ENCODE measurements at places on chromosomes 1 and 21.

DNA sequence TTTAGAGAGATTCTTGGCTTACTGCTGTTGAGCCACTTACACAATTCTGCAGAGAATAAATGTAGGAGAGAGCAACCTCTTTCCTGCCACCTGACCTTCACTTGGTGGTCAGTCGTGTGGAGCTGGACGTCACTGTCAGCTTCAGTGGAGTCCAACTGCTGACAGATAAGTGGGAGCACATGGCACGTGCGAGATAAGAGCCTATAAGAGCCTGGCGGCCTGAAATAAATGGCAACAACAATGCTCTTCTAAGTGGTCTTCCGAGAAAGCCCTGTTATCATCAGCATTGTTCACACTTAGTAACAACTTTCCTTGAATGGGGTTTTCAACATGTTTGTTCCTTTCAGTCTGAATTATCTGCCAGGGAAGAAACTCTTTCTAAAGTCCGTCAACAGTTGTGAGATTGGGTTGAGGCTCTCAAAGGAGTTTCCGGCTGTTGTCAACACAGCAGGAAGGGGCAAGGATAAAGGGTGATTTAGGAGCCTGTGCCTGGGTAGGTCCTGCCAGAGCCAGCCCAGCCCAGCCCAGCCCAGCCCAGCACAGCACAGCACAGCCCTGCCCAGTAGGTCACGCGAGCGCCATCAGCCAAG, 57.2 kb upstream of the RUNX1 start:
- DNase-seq, result no peak

DNA sequence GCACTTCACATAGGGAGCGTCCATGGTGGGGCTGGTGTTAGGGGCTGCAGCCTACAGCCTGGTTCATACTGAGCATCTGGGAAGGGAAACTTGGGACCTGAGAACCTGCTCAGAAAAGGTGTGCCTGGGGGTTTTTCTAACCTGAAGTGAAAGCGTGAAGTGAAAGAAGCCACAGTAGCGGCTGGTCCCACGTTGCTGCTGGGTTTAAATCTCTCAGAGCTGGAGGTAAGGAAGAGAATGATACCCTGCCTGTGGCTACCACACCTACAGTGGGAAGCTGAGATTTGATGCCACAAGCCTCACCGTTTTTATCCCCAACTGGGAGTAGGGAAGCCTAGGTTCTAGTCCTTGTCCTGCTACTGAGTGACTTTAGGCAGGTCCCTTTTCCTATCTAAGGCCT, 21.0 kb upstream of the FUCA1 start:
- DNase-seq, result no peak

DNA sequence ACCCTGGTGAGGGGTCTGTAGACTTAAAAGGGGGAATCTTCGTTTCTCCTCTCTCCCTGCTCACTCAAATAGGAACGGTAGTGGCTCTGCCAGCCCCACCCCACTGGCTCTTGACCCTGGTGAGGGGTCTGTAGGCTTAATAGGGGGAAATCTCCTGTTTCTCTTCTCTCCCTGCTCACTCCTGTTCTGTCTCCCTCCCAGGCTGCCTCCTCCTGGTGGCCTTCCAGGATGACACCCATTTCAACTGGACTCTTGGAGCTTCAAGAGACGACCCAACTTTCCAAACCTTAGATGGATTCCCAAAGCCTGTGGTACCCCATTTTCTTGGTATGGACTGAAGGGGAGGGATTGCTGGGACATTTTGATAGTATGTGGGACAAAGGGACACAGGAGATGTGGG, 1.4 kb upstream of the EPHB2 start:
- no peak for DNase-seq

- DNase-seq, result no peak
Observed at GRCh38 chr1:36834586-36834985, 199.7 kb downstream of the GRIK3 start.

DNA sequence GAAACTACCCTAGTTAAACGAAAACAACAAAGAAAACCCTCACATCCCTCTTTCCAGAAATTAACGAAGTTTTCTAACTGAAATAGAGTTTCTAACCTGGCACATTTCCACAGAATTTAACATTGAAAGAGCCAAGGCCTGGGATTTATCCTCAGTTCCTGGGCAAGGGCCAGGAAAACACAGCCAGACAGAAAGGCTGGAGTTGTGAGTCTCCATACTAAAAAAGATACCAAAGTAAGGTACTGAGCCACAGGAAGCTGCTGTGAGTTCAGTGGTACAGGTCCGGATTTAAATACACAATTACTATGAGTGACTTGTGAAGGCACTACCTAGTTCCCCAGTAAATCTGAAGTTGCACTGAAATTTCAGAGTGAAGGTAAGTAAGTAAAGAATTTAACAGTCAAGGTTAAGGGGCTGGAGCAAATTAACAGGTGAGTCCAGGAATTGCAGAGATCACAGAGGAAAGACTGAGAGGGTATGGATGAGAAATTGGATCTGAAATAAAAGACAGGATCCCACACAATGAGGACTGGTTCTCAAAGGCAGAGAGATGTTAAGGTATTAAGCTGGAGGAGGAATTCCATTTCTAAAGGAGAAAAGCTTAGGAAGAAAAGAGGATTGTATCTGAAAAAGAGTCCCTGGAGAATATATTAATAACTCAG, 905 bp downstream of the LIX1L start:
- no peak for DNase-seq

DNA sequence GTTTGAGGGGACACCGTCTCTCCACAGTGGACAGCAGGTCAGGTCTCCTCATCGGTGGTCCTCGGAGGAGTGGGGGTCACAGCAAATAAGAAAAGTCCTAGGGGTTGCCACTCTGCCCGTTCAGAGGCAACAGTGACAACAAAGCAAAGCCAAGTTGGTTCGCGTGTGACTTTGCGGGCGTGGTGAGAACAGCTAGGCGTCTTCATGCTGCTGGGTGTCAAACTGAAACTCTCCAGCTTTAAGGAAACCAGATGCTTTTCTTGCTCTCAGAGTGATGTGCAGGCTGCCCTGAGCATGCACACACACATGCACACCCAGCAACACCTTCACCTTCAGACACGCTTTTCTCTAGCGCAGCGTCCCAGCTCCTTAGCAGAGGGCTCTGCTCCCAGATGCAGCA, 70.1 kb upstream of the ARHGEF16 start:
- DNase-seq, result no peak

DNA sequence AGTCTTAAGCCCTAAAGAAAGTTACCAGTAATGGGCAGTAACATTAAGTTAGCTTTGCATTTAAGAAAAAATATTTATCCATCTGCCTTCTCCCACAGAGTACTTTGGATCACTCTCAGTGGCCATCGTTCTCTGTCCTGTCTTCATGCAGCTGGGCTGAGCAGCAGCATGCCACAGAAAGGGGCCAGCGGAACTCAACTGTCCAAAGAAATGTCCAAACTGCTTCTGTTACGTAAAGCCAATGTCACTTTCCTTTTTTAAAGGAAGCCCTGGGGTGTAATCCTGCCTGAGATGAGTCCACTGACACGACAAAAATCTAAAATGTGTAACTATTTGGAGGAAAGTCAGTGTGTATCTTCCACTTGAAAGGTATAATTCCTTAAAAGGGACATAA, 291.6 kb downstream of the SMYD3 start:
- no peak for DNase-seq

DNA sequence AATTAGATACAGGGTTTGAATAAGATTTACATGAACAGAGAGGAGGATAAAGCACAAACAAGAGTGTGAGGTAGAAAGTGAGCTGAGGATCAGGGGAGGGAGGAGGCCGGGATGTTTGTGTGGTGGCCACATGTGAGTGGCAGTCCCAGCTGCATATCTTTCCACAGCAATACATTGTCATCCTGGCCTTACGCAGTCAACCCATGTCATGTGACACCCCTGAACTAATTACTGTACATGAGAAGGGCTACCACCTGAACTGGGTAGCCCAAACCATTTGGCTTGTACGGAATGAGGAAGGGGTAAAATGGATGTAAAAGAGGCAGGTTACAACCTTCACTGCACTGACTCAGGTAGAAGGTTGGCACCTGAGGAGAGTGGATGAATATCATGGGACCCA, 4.2 kb downstream of the SLAMF7 start:
- no peak for DNase-seq

DNA sequence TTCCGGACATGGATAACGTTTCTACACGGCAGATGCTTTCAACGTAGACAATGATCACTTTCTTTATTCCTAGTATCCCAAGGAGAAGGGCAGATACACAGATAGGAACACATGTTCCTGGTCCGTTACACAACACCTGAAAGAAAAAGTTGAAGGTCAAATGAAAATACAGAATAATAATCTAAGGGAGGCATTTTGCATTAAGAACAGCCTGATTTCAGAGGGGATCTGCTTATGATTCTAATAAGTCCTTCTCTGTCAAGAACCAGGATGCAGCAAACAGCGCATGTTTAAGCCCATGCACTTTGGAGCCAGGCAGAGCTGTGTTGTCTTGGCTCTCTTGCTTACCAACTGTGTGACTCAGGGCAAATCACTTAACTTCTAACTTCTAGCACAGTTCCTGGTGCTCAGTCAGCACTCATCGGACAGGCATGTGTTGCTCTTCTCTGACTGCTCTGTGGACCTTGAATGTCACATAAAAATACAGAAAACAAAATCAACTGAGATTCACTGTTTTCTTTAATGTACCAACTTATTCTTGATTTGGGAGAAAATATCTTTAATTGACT, 56.3 kb upstream of the CNN3 start:
- no peak for DNase-seq

- DNase-seq, result no peak
Observed at GRCh38 chr1:68178821-68179490, 53.4 kb downstream of the WLS start.

All from NCI-H2081 treated with DMSO at 0.1 percent for 48 hours (cell line).